NCI-H1048 (cell line): ENCODE measurements at places on chromosomes 6 and 20.

DNA sequence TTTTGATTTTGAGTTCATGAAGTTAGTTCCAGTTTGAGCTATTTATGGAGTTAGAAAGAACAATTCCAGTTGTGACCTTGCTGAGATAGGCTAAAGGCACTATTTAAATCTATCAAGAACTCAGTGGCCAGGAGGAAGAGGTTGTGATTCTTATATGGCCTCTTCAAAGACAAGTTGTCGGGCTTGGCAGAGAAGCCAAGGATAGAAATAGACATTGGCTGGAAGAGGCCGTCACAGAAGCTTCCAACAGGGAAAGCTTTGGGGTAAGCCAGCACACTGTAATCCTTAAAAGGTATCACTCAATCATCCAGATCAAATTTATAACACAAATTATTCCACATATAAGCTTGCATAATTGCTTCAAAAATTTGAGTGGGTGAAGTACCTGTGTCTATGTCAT, 286.1 kb downstream of the SYNE1 start:
- DNase-seq: no peak

- no peak for DNase-seq
Measured at GRCh38 chr6:30075790-30076732, 492 bp upstream of the RNF39 start.

- no peak for DNase-seq
Measured at GRCh38 chr6:7073082-7073820, 34.5 kb upstream of the RREB1 start.

DNA sequence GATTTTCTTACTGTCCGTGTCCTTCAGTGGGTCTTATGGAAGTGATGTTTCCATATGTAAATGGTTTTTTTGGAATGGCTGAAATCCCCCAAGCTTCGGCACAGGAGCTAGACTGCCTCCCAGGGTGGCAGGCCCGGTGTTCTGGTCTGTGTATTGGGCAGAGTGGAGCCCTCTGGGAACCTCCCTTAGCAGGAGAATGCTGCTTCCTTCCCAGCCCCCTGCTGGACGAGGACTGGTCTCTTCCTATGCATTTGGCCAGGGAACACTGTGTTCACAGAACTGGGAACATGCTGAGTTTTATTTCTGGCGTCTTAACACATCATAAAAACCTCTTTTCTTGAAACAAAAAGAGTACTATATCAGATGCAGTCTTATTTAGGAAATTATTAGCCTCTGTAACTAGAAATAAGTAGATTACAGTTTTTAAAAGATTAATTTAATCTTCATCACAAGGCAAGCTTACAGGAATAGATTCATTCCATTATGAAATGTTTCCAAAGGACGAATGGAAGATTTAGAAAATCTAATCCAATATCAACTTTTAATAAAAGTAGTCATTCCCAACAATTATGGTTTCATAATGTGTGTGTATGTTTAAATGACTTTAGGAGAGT, 56.6 kb downstream of the SYTL3 start:
- DNase-seq: no peak

- DNase-seq: no peak
Measured at GRCh38 chr20:48635791-48636267, 192.0 kb downstream of the PREX1 start.
